Caudate nucleus (tissue), 63 donors: ENCODE measurements at places on chromosomes 5 and 9.
A peak's percentile ranks its signal among the peaks of the same experiment; 100 is the strongest.

GRCh38 chr5:170269579-170269978 is 28.0 kb downstream of the LCP2 start:
- DNase-seq = no peak

DNA sequence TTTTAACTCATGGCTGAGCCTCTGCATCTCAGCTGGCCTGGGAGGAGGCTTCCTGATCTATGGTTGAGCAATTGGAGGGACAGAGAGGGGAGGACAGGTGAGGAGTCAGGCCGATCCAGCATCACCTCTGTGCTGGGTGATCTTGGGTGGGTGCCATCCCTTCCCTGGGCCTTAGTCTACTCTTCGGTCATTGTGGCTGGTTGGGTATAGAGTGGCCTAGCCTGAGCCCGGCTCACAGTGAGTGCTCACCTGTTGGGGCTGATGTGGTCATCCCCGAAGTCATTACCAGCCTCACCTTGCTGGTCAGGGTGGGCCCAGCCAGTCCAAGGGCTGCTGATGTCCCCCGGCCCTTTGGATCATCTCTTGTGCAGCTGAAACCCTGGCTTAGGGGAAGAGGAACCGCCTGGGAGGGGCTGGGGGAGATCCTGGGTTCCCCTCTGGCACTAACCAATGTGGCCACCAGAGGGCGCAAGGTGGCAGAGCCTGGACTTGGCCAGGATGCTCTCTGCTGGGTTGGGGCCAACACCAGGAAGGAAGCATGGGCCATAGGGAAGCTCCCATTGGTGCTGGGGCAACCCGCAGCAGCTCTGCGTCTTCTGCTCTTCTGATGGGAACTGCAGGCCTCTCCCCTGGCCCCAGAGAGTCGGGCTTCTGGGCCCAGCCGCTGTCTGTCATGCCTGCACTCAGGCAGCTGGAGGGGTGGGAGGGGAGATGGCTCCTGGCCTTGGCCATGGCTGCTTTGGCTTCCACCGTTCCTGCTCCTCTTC is 17.3 kb upstream of the ODF2 start:
- peak; percentile 74 for DNase-seq

DNA sequence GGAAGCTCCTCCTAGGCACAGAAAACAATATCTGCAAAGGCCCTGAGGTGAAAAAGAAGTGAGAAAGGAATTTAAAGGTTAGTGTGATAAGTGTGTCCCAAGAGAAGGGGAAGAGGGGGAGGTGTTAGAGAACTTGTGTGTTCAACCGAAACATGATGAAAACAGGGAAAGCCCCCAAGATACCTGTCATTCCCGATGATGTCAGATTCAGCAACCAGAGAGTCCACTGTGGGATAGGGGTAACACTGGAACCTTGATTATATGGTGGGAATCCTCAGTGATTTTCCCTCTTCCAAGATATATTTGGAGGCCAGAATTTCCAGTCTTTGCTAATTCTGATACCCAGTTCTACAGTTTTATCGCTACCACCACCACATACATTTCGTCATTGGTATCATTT is 15.5 kb upstream of the BNC2 start:
- DNase-seq = no peak

DNA sequence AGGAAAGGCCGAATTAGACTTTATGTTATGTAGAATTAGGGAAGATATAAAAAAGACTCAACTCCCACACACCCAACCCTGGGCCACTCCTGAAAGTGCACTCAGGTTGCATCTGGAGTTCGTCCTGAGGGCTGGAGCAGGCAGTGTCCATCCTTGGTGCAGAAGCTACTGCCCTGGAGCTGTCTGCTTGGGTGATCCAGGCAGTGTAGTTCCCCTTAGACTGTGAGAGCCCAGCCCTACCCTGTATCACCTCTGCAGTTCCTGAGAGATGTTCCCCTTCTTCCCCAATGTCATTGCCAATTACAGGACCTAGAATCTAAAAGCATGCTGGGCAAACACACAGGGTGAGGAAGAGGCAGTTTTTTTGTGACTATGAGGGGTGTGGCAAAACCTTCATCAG is 368.3 kb upstream of the ST8SIA4 start:
- DNase-seq = no peak

DNA sequence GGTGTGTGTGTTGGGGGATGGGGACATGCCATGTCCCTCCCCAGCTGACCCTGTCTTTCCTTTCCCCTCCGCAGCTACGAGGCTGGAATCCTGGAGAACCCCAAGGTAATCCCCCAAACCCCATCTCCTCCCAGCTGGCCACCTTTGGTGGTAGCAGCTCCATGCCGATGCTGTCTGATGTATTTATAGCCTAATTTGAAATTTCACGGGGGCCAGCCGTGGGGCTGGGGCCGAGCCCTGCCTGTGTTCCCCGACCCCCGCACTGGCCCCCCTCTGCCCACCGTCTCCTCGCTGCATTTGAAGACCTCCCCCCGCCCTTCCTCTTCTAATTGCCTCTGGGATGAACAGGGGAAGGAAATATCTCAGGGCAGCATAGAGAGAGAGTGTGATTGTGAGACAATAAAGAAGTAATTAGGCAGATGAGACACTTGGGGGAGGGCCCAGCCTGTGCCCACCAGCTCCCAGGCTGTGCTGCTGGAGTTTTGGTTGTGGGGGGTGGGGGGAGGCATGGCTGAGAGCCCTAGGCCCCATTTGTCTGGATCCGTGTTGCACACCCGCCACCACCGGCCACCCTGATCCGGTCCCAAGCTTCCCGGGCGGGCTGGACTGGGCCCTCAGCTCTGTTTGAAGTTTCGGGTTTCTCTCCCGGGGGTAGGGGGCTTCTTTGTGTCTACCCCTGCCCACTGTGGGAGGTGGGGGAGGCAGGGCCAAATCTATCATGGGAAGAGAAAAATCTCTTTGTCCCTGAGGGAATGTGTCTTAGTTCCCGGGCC is 26.8 kb downstream of the ASS1 start:
- no peak for DNase-seq

- DNase-seq = no peak
These were observed 354.8 kb downstream of the TMEM232 start for GRCh38 chr5:110371725-110372041.

- peak; percentile 11 for DNase-seq
These were observed 1.7 kb upstream of the NTMT1 start for GRCh38 chr9:129624168-129624759.

DNA sequence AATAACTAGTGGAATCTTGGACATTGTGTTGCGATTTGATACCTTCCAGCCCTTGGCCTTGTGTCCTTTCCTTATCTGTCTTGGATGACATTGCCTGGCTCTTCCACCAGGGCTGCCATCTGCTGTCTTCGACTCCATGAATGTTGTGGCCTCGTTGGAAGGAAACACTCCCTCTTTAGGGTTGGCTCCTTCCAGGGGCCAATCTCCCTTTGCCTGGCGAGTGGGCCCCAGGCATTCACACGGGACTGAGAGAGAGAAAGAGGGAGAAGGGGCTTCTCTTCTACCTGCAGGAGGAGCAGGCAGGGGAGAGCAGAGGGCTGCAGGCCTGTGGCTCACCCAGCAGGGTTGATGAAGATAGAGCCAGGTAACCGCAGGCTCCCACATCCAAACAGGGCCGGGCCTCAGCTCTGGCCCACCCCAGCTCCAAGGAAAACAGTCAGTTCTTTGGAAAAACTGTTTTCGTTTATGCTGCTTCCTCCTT is 31.3 kb downstream of the FGF1 start:
- DNase-seq = no peak

GRCh38 chr5:197892-198489 is 6.7 kb downstream of the LRRC14B start:
- no peak for DNase-seq

GRCh38 chr9:76516350-76516749 is 57.4 kb downstream of the GCNT1 start:
- no peak for DNase-seq

- DNase-seq = no peak
These were observed 112.8 kb downstream of the CMYA5 start for GRCh38 chr5:79802406-79802805.

GRCh38 chr9:85212887-85213286 is 528.9 kb downstream of the AGTPBP1 start:
- DNase-seq = peak; percentile 62

DNA sequence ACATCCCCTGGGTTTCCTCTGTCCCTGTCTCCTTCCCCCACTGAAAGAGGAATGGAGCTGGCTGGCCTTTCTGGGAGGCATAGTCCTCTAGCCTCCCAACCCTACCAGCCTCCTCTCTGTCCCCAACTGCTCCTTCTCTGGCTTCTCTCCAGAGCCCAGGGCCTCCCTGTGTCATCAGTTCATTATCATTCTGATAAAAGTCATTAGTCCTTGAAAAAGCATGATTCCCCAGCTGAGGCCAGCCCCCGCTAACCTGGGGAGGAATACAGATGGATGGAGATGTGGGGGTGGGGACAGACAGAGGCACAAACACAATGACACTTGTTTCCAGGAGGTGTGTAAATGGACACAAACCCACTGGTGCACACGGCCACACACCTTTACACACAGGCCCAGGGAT is 73.6 kb upstream of the HSPA9 start:
- no peak for DNase-seq

GRCh38 chr5:100584069-100584468 is 48.9 kb downstream of the FAM174A start:
- DNase-seq = no peak

DNA sequence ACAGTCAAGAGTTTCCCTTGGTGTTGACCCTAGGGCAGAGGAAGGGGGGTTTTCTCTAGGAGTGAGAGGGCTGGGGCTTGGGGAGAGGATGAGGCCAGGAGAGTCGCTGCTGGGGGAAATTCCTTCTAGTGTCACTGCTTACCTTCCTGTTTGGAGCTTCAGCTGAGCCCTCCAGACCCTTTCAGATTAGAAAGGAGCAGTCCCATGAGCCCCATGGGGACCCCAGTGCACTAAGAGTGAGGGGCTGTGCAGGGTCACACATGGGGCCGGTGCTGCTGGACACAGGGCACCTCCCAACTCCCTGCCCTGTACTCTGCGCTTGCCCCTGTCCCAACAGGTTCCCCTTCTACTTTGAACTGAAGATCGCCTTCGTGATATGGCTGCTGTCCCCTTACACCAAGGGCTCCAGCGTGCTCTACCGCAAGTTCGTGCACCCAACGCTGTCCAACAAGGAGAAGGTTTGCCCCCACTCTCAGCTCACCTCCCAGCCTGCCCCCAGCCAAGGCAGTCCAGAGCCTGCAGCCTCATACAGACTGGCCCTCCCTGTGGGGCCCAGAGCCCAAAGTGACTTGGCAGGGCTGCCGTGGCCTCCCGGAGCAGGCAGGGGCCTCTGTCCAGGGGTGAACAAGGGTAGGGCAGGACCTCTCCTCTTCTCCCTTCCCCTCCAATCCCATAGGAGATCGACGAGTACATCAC is 5.4 kb downstream of the REEP2 start:
- DNase-seq = no peak

DNA sequence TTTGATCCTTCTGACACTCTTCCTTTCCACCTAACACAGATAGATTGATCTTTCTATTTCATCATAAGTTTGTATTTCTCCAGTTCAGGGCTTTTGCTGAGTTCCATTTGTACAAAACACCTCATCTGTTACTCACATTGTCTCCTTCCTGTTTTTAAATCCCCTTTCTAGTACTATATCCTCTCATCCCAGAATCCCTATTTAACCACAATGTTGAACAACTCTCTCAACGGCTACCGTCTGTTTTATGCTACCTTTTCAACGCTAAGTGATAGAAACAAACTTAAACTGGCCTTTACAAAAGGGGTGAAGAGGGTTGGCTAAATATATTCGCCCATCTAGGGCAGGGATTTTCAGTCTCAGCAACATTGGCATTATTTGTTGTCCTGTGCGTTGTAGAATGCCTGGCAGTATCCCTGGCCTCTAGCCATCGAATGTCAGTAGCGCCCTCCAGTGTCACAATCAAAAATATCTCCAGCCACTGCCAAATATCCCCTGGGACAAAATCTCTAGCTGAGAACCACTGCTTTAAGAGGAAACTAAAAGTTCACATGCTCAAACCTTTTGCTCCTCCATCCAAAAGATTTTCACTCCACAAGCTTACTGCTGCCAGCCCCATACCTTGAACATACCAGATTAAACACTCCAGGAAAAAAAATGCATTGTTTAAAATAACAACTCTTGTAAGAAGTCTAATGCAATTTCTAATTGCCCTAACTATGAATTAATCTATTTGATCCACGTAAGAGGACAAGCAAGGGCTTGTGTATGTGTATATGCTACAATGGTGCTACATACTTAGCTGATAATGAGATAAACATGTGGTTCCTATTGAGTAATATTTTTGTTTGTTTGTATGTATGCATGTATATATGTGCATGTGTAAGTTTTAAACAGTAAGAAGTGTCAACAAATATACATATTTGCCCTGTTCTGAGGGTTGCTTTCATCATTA is 344.0 kb downstream of the PTPRD start:
- DNase-seq = no peak

DNA sequence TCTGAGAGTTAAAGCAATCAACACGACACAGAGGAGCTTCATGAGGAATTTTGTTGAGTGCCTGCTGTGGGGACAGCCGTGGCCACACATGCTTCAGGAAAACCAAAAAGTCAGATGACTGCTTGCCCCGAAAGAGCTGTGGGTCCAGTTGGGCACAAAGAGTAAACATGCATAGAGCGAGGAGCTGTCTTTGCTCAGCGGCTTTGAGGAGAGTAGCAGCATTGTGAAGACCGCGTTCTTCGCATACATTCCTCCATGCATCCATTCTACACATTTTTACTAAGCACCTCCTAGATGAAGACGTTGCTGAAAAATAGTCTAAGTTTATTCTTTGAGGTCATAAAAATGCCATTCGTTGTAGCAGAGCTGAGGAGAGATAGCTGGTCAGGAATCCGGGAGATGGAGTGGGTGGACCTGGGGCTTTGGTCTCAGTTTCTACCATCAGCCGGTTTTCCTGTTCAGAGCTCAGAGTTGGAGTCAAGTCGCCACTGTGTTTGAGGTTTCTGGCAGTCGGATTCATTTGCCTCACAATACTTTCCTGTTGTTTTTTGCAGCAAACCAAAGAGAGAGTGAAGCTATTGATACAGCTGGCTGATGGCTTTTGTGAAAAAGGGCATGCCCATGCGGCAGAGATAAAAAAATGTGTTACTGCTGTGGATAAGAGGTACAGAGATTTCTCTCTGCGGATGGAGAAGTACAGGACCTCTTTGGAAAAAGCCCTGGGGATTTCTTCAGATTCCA is 194.5 kb upstream of the OTULINL start:
- no peak for DNase-seq

- no peak for DNase-seq
These were observed 3.7 kb downstream of the GSN start for GRCh38 chr9:121271368-121272341.

- no peak for DNase-seq
These were observed 2.0 kb downstream of the ANAPC2 start for GRCh38 chr9:137186385-137186784.

- no peak for DNase-seq
These were observed 27.0 kb downstream of the MRPL36 start for GRCh38 chr5:1772634-1773033.

- no peak for DNase-seq
These were observed 24.3 kb upstream of the POMT1 start for GRCh38 chr9:131478421-131478868.

DNA sequence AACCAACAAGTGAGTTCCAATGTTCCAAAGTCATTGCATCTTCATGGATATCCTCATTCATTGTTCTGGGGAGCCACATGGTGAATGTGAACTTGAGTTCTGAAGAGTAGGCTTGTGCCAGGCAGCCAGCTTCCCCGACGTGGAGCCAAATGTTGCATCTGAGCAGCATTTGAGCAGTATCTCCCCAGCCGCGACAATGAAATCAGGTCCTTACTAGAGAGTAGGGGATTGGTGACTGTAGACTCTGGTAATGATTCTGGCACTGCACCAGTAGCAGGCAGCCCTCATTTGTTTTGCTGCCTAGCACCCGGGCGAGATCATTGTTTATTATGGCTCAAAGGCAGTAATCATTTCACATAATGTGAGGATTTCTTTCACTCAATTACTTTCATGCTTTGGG is 451.4 kb upstream of the C9orf72 start:
- no peak for DNase-seq
